ENCODE measurements at places on chromosomes 2 and 18. TPM values are rescaled to one million over a fixed set of nuclear protein-coding genes. Genes with fewer than 3 reads are reported as not detected.

Gene MAPRE3
- 29.2 TPM for polyA plus RNA-seq

DNA sequence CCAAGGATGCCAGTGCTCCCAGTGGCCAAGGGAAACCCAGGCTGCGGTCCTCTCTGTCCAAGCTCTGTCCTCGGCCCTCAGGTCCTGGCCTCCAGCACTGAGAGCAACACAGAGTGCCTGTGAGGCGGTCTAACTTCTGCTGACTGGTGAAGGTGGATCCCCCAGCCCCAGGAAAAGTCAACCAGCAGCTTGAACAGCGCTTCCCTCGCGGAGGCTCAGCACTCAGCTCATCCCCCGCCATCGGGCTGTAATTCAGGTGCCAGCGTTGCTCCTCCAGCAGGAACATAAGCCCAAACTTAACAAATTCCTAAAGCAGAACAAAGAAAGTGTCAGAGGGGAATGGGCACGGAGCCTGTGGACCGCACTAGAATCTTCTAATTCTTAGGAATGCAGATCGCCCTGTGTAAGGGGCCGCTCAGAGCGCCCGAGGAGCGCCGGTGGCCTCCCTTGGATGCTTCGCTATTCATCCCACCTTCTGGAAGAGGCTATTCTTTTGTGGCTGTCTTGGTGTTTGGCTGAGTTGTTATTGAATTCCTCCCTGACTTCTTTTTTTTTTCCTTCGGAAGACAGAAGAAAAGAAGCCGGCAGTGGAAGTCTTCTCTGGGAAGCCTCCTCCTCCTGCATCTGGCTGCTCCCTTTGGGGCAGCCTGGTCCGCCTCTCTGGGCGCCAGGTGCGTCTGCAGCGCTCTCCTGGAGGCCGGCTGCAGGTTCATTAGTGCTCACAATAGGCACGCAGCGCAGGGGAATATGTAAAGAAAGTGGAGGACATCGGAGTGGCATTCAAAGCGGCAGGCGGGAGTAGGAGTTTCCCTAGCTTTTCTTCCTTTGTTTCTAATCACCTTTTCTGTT, 905.6 kb downstream of the TSN start:
- H3K27me3 ChIP-seq, result peaks cover 14% of the 10 kb centered on the region
- peak; percentile 38 for DNase-seq
- no peak overlapping the region for H3K4me3 ChIP-seq
- no peaks in the 10 kb centered on the region for H3K36me3 ChIP-seq

Gene C2orf72
- 64.1 TPM for polyA plus RNA-seq

DNA sequence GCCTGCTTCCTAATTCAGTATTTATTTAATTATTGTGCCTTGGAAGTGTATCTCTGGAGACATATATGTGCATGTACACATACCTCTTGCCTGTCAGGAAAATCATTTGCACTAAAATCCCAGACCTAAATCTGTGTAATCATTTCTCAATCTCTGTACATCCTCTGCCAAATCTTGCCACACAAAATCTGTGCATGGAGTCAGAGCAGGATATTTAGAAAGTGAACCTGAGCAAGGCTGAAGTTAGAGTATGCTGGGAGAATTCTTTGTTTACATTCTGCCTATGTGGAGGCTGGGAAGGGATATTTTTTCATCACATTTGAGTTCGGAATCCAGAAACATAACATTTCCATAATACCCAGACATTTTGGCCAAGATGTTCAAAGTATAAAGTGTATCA, 9.3 kb downstream of the XRCC5 start:
- no peaks in the 10 kb centered on the region for H3K36me3 ChIP-seq
- H3K27me3 ChIP-seq, result no peaks in the 10 kb centered on the region
- H3K4me3 ChIP-seq, result no peak overlapping the region
- DNase-seq, result no peak
- H3K4me1 ChIP-seq, result peaks cover 19% of the 10 kb centered on the region

- H3K36me3 ChIP-seq, result no peaks in the 10 kb centered on the region
- no peaks in the 10 kb centered on the region for H3K27me3 ChIP-seq
- no peaks in the 10 kb centered on the region for H3K4me1 ChIP-seq
- no peak overlapping the region for H3K27ac ChIP-seq
These were observed 69.5 kb downstream of the C1D start for GRCh38 chr2:67993329-67993728.

Gene TP53I3
- polyA plus RNA-seq, result 56.2 TPM

DNA sequence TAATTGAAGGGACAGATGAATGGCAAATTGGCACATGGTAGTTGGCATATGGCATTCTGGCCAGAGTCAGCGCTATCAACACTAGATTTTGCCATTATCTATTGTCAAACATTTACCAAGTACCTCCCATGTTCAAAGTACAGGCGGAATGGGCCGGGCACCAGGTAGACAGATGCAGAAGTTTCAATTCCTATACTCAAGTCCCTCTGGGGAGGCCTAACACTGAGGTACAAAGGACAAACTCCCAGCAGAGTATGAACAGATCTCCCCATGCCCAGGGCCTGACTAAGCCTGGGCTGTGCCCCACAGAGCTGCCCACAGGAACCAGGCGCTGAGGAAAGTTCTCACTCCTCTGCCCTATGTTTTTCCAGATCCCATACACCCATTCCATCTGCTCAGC, 257.5 kb upstream of the KLHL29 start:
- no peaks in the 10 kb centered on the region for H3K27me3 ChIP-seq
- H3K4me3 ChIP-seq, result no peak overlapping the region
- peaks cover 17% of the 10 kb centered on the region for H3K4me1 ChIP-seq
- peak; percentile 45 for DNase-seq

Gene VWA3B
- not detected for polyA plus RNA-seq

Data from hepatocyte (in vitro differentiated cells).